ENCODE measurements at places on chromosomes 2 and 18.

DNA sequence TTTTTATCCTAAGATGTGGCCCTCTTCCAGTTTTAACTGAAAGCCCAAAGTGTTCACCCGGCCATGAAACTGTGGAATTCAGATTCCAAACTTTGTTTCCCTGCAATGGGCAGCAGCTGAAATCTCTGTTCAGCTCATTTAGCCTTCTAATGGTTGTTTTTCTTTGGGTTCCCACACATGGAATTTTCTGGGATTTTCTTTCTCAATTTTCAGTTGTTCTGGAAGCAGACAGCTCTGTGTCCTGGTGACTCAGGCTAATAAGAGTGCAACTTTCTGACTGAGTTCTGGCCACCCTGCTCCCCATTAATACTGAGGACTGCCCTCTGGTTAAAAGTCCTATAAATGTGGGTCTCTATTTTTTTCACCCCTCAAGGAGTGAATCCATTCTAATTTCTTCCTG lies 78.5 kb downstream of the PMS1 start:
- DNase-seq, result no peak

DNA sequence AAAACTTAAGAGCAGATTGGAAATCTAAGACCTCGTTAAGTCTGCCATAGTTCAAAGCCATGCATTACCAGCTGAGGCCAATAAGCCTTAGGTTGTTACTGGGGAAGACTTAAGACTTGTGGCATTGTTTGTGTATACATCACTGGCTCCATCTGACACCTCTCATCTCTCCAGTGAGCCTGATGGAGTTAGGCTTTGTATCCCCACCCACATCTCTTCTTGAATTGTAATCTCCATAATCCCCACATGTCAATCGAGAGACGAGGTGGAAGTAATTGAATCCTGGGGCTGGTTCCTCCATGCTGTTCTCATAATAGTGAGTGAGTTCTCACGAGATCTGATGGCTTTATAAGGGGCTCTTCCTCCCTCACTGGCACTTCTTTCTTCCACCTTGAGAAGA lies 404.6 kb downstream of the ARHGAP15 start:
- DNase-seq, result no peak

GRCh38 chr2:72511906-72512305 lies 313.9 kb downstream of the EXOC6B start:
- no peak for DNase-seq

- no peak for DNase-seq
Measured at GRCh38 chr2:219002395-219003266, 9.4 kb upstream of the CRYBA2 start.

DNA sequence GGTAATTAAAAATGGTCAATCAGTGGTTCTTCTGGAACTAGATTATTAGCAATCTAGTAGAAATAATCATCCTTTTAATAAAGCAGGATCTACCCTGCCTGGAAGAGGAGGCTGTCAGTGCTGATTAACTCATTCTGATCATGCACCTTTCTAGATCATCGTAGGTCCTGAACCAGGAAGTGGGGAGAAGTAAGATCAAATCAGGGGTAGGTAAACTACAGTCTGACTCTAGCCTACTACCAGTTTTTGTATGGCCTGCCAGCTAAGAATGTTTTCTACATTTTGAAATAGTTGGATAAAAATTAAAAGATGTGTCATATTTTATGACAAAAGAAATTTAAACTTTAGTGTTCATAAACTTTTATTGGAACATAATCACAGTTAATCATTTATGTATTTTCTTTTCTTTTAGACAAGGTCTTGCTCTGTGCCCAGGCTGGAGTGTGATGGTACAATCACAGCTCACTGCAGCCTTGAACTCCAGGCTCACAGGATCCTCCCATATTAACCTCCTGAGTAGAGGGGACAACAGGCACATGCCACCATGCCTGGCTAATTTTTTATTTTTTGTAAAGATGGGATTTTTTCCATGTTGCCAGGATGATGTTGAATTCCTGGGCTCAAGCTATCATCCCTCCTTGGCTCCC lies 36.1 kb downstream of the C18orf54 start:
- no peak for DNase-seq

DNA sequence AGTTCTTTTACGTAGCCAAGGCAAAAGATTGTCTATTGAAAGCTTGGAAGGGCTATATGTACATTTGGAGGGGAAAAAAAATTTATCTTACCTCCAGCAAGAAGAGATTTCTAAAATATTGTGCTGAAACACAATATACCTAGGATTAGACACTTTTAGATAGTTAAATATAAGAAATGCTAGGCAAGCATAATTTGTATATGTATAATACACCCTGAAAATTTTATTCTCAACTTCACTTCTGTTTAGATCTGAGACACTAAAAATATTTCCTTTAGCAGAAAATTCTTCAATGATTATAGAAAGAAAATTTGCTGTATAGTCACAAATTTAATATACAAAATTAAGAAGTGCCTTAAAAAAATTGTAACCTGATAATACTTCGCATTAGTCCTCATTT lies 42.6 kb downstream of the ITGAV start:
- no peak for DNase-seq

DNA sequence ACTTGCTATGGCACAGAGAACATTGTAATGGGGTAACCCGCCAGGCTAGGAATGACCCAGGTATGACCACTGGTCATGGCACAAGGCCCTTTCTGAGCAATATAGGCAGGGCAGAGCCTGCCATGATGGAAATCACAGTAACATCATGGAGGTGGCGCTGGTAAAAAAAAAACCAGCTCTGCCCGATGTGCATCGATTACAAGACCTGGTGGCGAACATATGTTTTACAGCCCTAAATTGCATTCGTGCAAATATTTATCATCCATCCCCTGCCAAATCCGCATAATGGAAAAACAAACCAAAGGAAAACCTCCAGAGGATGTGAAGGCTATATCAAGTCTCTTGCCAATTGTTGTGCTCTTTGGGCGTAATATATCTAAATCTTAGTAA lies 60.6 kb downstream of the SEMA4F start:
- DNase-seq, result no peak

- DNase-seq, result peak; percentile 27
Measured at GRCh38 chr2:111535404-111535803, 348.6 kb downstream of the ANAPC1 start.

DNA sequence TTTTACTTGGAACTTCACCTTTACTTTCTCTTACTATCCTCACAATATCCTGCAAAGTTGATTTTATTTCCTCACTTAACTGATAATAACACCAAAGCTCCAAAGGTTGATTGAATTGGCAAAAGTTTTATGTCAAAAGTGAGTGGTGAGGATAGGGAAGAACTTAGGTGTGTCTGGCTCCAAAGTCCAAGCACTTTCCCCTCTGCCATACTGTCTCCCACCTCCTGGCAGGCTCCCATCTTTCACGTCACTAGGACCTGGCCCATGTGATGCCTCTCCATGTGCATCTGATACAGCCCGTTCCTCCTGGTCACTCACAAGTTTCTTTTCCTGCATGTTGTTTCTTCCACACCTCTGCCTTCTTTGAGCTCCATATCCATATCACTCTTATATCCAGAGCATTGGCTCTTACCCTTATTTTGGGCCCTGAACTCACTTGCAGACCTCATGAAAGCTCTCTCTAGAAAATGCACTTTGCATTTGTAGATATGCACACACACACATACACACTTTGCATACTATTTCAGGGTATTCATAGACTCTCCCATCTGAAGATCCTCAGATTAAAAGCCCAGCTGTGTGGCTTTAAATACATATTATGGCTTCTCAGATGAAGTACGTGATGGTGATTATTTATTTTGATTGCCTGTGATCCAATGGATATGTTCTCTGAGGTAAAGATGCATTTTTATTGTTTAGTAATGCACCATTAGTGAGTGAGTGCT lies 12.3 kb downstream of the MEP1B start:
- DNase-seq, result no peak

Measured in pulmonary artery endothelial cell (primary cell).